Frontal cortex (tissue), 4 donors: ENCODE measurements at places on chromosomes 4 and X. TPM values are rescaled to one million over a fixed set of nuclear protein-coding genes. Genes with fewer than 3 reads are reported as not detected.

The GNRHR gene
- not detected for total RNA-seq

The ATP2B3 gene
- total RNA-seq, result 7.3 TPM

The CDS1 gene
- 8.6 TPM for total RNA-seq

The ZFX gene
- 46.1 TPM for total RNA-seq

The MAGEB1 gene
- total RNA-seq, result not detected

The SPANXN4 gene
- not detected for total RNA-seq

The SH2D1A gene
- total RNA-seq, result not detected

The SH3BGRL gene
- 88.0 TPM for total RNA-seq

The PCDH18 gene
- total RNA-seq, result 30.6 TPM

The XAGE2 gene
- total RNA-seq, result not detected

The MAGEA1 gene
- total RNA-seq, result not detected

The TCEAL3 gene
- total RNA-seq, result 9.8 TPM

The BBS7 gene
- 44.4 TPM for total RNA-seq

The CSAG3 gene
- not detected for total RNA-seq

The SMIM43 gene
- total RNA-seq, result 4.5 TPM

The OTC gene
- total RNA-seq, result 0.41 TPM

The MXRA5 gene
- 0.82 TPM for total RNA-seq

The FAAH2 gene
- total RNA-seq, result 3.3 TPM

The ANOS1 gene
- 23.2 TPM for total RNA-seq

The IL2RG gene
- not detected for total RNA-seq

The VEGFD gene
- not detected for total RNA-seq

The HTT gene
- 50.1 TPM for total RNA-seq

The RP2 gene
- total RNA-seq, result 20.8 TPM

The SHROOM2 gene
- total RNA-seq, result 19.2 TPM

The CCKAR gene
- not detected for total RNA-seq

The GPR143 gene
- 0.82 TPM for total RNA-seq

The XKRX gene
- not detected for total RNA-seq

The FRG2 gene
- not detected for total RNA-seq

The NPY2R gene
- total RNA-seq, result 12.6 TPM

The N4BP2 gene
- 77.5 TPM for total RNA-seq

The SSX4 gene
- not detected for total RNA-seq

The KDR gene
- total RNA-seq, result 11.0 TPM

The AFF2 gene
- total RNA-seq, result 313 TPM

The FGFBP2 gene
- total RNA-seq, result not detected

The JAKMIP1 gene
- 28.9 TPM for total RNA-seq

The GCNA gene
- total RNA-seq, result 2.0 TPM

The DMD gene
- 56.7 TPM for total RNA-seq

The GPR78 gene
- total RNA-seq, result under 0.01 TPM

The PNMA6A gene
- total RNA-seq, result 23.2 TPM

The GUCY1A1 gene
- total RNA-seq, result 207 TPM

The ITM2A gene
- 71.3 TPM for total RNA-seq

The OPRPN gene
- not detected for total RNA-seq

The UNC5C gene
- total RNA-seq, result 14.3 TPM
